Kidney glomerular epithelial cell (primary cell): ENCODE measurements at places on chromosomes 1 and 21.
A peak's percentile ranks its signal among the peaks of the same experiment; 100 is the strongest.

GRCh38 chr1:201215531-201216357 is 25.1 kb downstream of the IGFN1 start:
- no peak for DNase-seq

GRCh38 chr1:34529935-34530859 is 224.7 kb upstream of the GJB5 start:
- no peak for DNase-seq

GRCh38 chr1:154621875-154622274 is 13.9 kb upstream of the ADAR start:
- DNase-seq = no peak

DNA sequence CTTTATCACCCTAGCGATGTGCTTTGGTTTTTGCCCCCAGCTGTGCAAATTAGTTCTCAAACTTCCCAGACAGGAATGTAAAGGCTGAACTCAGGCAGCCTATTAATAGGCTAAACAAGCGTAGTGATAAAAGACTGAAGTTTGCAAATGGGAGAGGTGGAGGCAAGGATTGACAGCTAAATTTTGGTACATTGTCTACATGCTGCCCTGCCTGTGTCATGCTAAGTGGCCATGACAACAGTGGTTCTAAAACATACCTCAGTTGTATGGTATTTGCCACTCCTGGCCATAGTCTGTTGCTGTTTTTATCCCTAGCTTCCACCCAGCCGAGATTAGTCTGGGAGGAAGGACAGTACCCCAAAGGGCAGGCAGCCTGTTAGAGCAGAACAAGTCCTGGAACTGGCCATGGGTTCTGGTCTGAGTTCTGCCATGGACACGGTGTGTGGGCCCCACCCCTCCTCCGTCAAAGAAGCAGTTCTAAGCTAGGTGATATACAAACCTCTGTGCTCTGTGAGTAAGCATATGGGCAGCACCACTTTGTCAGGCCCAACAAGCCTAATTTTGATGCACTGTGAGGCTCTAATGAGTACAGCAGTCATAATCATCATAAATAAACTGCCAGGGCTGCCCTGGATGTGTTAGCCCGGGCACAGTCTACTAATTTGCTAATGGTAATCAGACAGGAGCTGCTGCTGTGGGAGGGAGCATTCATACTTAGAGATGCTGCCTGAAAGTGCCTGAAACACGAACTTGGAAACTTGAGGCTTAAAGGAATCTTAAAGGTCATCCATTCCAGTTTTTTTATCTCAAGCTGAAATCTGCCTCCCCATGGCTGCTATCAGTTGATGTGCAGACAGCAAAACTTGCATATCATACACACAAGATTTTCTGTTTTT is 177.1 kb downstream of the HHAT start:
- no peak for DNase-seq

DNA sequence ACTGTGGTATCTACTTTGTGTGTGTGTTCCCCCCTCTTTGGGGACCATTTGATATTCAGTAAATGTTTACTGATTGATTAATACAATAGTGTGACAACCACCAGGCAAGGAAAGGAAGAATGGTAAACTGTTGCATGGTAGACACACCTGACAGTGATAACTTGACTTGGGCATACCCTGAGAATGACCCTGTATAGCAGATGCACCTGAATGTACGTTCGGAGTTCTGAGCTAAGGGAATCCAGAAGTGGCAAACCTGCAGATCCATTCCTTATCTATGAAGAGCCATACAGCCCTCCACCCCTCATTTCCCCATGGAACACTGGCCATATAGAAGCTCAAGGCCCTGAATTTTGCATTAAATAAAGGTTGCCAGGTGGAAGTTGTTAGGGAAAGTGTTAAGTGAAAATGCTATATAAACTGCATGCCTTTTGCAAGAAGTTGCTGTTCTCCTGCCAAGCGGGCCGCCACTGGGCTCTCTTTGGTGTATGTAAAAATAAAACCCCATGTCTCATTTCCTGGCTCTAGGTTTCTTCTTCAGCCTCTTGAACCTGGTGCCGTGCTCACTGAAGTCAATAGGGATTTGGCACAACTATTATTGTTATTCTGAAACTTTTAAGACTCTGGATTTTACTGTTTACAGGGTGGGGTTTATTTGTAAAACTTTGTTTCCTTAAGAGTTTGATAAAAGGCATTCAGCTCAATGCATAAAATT is 32.6 kb upstream of the DENND1B start:
- DNase-seq = no peak

DNA sequence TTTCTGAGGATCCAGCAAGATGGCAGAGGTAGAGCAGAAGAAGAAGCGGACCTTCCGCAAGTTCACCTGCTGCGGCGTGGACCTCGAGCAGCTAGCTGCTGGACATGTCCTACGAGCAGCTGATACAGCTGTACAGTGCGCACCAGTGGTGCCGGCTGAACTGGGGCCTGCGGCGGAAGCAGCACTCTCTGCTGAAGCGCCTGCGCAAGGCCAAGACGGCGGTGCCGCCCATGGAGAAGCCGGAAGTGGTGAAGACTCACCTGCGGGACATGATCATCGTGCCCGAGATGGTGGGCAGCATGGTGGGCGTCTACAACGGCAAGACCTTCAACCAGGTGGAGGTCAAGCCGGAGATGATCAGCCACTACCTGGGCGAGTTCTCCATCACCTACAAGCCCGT is 125.8 kb downstream of the LRIG2 start:
- no peak for DNase-seq

- DNase-seq = no peak
Observed at GRCh38 chr1:8376358-8376840, 58.5 kb downstream of the SLC45A1 start.

- peak; percentile 88 for DNase-seq
Observed at GRCh38 chr1:199272628-199273086, 633.8 kb downstream of the PTPRC start.

- DNase-seq = peak; percentile 75
Observed at GRCh38 chr1:204560590-204561150, 44.5 kb downstream of the MDM4 start.

DNA sequence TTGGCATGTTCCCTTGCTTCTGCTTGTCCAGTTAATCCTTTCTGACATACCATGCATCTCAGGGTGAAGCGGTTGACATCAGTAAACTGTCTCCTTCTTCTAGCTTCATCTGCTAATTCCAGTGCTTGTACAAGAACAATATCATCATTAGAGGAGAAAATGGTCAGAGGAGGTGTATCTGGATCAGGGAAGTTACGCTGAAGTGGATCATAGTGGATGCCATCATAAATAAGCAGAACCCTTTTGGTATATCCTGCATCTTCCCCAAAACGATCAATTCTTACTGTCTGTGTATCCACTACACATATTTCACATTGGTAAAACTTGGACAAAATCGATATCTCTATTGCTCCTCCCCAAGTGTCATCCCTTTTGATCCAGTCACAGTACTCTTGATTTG is 2.0 kb downstream of the YOD1 start:
- no peak for DNase-seq

GRCh38 chr1:20423169-20423795 is 62.7 kb downstream of the CAMK2N1 start:
- DNase-seq = no peak

DNA sequence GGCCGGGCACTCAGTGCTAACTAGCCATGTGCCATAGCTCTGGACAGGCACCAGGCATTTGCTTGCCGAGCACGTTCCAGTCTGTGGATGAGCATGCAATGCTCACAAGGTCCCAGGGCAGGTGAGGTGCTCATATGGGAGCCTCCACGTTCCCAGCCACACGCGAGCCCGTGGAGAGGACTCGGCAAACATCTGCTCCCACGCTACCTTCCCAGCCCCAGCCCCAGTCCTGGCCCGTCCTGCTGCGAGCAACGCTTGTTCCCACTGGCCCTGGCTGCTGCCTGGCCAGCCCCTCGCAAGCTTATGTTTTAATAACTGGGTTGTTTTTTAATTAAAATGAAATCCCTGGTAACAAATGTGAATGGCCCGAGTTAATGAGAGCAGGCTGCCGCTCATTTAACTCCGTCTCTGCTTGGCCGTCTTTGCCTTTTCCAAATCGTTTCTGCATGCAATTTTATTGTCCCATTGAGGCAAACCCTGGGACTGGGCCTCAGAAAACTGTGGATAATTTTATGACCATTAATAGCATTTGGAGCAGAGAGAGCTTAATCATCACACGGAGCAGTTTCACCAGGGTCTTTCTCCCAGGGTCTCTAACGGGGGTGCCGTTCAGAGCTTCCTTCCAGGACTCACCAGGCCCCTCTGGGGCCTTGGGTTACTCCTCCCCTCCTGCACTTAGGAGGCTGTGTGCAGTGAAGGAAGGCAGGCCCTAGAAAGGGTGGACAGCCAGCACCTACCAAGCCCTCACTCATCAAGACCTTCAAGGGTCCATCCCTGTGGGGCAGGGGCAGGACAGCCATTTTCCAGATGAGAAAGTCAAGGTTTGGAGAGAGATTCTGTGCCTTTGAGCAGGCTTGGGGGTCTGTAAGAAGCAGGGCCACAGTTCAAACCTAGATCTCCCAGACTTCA is 136.8 kb downstream of the GLIS1 start:
- no peak for DNase-seq

DNA sequence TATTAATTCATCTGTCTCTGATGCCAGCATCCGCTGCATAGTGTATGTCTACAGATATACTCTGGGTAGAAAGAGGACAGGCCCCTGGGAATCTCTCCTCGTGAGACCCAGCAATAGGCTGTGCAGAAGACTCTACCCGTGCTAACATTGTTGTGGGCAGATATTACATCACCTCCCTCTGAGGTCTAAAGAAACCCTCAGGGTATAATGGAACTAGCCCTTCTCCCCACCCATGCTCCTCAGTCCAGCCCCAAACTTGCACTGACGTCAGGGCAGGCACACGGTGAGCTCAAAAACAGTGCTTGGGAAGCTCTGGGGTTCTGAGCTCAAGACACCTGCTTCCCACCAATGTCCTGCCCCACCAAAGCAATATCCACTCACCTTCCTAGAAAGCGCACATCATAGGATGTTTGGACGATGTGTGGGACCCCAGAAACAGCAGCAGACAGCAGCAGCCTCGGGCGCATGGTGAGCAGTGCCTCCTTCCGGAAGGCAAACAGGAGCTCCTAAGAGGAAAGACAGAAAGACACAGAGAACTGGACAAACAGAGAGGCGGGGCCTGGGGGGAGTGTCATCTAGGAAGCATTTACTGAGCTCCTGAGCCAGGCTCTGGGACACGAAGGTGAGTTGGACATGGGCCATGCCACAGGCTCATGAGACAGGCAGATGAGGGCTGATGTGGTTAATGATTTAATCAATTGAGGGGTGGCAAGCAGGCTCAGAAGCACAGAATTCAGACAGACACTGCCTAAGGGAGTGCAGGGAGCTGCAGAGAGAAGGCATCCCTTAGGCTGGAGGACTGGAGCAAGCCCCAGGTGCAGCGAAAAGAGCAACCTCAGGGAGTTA is 4.8 kb downstream of the OVGP1 start:
- DNase-seq = peak; percentile 52

DNA sequence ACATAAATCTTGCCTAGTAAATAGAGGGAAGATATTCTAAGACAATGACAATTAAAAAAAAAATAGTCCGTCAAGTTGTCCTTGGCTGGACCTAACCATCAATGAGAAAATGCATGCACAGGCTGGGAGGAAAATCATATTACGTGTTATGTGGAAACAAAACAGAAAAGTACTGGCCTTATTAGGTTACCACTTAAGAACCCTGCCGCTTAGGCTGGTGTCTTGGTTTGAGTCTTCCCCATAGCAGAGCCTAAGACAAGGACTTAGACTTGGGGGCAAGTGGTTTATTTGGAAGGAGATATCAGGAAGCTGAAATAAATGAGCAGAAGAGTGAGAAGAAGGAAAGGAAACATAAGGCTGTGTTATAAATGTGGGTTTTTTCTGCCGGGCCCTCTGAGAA is 186.4 kb downstream of the MRPL39 start:
- DNase-seq = no peak

DNA sequence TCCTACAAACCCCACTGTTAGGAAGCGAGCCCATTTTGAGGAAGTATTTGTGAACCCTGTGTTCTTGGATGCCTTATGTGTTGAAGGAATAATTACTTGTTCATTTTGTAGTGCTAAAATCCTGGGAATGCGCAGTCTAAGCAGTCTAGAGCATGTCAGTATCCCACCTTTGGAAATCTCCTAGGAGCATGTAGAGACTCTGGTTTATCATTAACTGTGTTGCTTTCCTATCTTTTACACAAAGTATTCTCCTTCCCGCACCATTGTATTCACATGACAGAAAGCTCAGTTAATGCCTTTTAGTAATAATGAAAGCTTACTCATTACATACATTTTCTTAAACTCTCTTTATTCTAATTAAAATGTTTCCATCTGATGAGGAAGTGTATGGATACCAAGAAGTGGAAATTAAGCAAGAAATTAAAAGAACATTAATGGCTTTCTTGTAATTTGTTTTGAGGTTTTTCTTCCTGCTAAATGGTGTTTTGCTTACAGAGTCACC is 99.4 kb downstream of the CAMTA1 start:
- DNase-seq = peak; percentile 70

DNA sequence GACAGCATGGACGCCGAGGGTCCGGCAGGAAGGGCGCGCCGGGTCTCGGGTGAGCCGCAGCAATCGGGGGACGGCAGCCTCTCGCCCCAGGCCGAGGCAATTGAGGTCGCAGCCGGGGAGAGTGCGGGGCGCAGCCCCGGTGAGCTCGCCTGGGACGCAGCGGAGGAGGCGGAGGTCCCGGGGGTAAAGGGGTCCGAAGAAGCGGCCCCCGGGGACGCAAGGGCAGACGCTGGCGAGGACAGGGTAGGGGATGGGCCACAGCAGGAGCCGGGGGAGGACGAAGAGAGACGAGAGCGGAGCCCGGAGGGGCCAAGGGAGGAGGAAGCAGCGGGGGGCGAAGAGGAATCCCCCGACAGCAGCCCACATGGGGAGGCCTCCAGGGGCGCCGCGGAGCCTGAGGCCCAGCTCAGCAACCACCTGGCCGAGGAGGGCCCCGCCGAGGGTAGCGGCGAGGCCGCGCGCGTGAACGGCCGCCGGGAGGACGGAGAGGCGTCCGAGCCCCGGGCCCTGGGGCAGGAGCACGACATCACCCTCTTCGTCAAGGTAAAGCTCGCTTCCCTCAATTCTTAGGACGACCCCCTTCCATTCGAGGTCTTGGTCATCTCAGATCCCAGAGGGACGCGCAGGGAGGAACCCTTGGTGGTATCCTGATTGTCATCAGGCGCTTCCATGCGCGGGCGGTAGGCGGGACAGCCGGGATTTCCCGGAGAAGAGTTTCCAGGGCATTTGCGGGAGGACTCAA is 1.6 kb downstream of the CLIC6 start:
- DNase-seq = no peak

GRCh38 chr1:210262897-210263272 is 30.3 kb downstream of the SERTAD4 start:
- DNase-seq = no peak

DNA sequence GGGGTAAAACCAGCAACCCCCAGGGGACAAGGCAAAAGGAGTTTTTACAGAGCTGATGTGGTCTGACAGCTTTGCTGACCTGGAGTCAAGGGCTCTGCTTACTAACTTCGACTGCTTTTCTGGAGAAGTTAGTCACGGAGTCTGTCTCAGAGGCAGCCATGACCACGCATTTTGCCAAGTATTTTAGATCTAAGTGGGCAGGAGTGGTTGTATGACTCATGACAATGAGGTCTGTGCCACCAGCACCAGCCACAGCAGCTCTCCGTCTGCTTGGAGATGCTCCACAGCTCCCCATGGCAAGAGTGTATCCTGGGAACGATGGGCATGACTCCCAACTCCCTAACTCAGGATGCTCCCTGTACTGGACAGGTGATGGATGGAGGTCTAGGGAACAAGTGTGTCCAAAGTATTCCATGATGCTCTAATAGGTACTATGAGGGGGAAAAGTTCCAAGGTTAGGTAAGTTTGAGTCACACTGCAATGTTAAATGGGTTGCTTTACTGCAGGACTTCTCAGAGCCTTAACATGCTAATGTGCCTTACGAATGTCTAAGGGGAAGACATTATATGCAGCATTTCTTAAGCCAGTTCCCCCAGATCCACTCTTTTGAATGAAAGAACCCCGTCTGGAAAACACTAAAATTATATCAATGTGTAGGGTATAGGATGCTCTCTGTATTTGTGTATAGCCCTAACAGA is 359.0 kb downstream of the HHAT start:
- DNase-seq = no peak
